ENCODE measurements at places on chromosomes 2 and 18. TPM values are rescaled to one million over a fixed set of nuclear protein-coding genes. Genes with fewer than 3 reads are reported as not detected.

MALL gene
- polyA plus RNA-seq: not detected

RFTN2 gene
- polyA plus RNA-seq: not detected

DSG3 gene
- not detected for polyA plus RNA-seq

DUSP11 gene
- polyA plus RNA-seq: 23.1 TPM

IL1R1 gene
- polyA plus RNA-seq: 2.7 TPM

ERICH2 gene
- not detected for polyA plus RNA-seq

TMEM178A gene
- not detected for polyA plus RNA-seq

RESP18 gene
- not detected for polyA plus RNA-seq

MYCN gene
- polyA plus RNA-seq: not detected

RGPD3 gene
- 0.25 TPM for polyA plus RNA-seq

HOXD12 gene
- not detected for polyA plus RNA-seq

STPG4 gene
- 0.27 TPM for polyA plus RNA-seq

CCDC68 gene
- 0.09 TPM for polyA plus RNA-seq

FHOD3 gene
- polyA plus RNA-seq: not detected

COL3A1 gene
- polyA plus RNA-seq: not detected

TMEM17 gene
- 0.10 TPM for polyA plus RNA-seq

PLEKHM3 gene
- polyA plus RNA-seq: 3.0 TPM

SERPINB5 gene
- not detected for polyA plus RNA-seq

NHEJ1 gene
- polyA plus RNA-seq: 20.3 TPM

VAMP8 gene
- 260 TPM for polyA plus RNA-seq

GPR17 gene
- not detected for polyA plus RNA-seq

FBXO15 gene
- polyA plus RNA-seq: not detected

KIAA2012 gene
- polyA plus RNA-seq: not detected
